Activated T-helper 17 cell treated with anti-CD3 and anti-CD28 coated beads, Interleukin-2, amount 50 U/mL, for 72 hours (primary cell): ENCODE measurements at places on chromosomes 12 and 14. TPM values are rescaled to one million over a fixed set of nuclear protein-coding genes. Genes with fewer than 3 reads are reported as not detected.
A peak's percentile ranks its signal among the peaks of the same experiment; 100 is the strongest.

The ARHGEF40 gene
- not detected for total RNA-seq

The ESYT1 gene
- 236 TPM for total RNA-seq

The RIMBP2 gene
- total RNA-seq = 0.29 TPM

DNA sequence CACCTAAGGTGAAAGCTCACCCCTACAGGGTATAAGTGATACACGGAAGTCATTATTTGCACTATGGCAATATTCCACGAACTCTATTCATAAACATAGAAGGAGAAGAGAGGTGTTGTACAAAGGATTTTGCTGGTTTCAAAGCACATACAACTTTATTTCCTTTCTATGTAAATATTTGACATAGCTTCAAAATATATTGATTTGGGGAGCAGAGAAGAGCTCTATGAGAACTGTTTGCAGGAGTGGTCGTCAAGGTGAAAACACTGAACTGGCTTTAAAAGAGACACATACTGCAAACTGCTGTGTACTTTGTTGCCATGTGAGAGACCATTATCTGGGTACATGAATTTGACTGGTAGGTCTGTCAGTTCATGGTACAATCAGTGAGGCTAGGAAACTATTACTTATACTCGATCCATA is 16.7 kb downstream of the CNIH1 start:
- no peak for ATAC-seq

GRCh38 chr12:130299574-130299973 is 38.1 kb upstream of the PIWIL1 start:
- ATAC-seq = no peak

DNA sequence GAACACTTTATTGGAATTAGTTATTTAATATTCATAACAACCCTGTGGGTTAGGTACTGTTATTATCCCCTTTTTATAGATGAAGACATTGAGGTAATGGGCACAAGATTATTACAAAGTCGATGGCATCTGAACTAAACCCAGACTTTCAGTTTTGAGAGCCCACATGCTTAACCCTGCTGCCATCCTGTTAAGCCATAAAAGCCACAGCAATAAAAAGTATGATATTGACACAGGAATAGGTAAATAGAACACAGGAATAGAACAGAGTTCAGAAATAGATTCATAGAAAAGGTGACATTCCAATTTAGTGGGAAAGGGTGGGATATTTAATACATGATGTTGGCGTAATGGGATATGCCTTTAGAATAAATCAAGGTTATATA is 119.8 kb downstream of the SLC38A1 start:
- no peak for ATAC-seq

- ATAC-seq = no peak
Measured at GRCh38 chr12:104234926-104235499, 19.4 kb downstream of the TXNRD1 start.

- ATAC-seq = no peak
Measured at GRCh38 chr12:105983622-105984320, 155.0 kb downstream of the NUAK1 start.

DNA sequence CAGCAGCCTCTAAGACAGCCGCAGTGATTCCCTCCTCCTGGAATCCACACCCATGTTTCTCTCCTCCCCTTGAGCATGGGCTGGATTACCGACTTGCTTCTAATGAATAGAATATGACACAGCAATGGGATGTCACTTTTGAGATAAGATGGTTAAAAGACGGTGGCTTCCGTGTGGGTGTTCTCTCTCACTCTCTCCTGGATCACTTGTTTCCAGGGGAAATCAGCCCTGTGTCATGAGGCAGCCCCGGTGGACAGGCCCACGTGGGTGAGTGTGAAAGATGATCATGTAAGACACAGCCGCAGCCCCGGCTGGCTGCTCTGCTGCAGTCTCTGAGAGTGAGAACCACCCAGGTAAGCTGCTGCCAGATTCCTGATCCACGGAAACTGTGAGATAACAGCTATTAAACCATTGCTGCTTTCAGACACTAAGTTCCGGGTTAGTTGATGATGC is 10.7 kb downstream of the MOAP1 start:
- ATAC-seq = peak; percentile 76
